ENCODE measurements at places on chromosomes 3 and 15.

- DNase-seq: no peak
These were observed 467.7 kb downstream of the GABRG3 start for GRCh38 chr15:27438403-27439375.

DNA sequence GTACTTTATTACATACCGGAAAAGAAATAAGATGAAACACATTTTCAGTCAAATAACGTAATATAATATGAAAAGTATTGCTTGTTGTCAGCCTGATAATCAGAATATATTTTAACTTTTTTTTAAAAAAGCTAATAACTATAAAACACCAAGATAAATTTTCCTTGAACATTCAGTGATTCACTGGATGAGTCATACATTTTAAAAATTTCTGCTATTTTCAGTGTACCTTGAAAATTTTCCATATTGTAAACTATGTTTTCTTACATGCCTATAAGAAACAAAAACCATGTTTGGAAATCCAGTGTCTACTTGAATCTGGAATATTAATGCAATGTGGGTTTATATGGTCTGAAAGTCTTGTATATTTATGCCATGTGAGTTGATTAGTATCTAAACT lies 36.3 kb upstream of the MEIS2 start:
- DNase-seq: peak; percentile 19

GRCh38 chr3:53142986-53143385 lies 12.8 kb upstream of the RFT1 start:
- DNase-seq: no peak

- no peak for DNase-seq
These were observed 353.1 kb upstream of the BCHE start for GRCh38 chr3:166190360-166190759.

GRCh38 chr15:76972389-76973361 lies 22.3 kb upstream of the PSTPIP1 start:
- DNase-seq: no peak

DNA sequence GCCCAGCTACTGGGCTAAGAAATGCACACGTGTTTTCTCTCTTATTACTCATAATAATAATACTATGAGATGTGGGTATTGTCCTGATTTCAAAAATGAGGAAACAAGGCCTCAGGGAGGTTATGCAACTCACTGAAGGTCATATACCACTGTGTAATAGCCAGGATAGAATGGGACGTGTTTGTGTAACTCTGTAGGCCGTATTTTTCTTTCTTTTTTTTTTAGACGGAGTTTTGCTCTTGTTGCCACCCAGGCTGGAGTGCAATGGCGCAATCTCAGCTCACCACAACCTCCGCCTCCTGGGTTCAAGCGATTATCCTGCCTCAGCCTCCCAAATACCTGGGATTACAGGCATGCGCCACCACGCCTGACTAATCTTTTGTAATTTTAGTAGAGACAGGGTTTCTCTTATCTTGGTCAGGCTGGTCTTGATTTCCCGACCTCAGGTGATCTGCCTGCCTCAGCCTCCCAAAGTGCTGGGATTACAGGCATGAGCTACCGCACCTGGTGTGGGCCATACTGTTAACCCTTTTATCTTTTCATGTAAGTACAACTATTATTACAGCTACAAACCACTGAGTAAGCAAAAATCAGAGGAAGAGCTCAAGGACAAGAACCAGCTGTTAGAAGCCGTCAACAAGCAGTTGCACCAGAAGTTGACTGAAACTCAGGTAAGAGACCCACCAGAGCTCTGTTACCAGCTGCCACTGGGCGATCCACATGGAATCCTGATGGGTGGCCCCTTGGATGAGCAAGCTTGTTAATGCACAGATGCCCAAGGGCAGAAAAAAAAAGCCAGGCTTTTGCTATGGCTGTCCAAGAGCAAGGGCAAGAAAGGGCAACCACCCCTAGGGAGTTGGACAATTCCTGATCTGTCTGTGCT lies 6.7 kb downstream of the KNSTRN start:
- DNase-seq: no peak

GRCh38 chr3:126516152-126516935 lies 1.2 kb downstream of the UROC1 start:
- no peak for DNase-seq

DNA sequence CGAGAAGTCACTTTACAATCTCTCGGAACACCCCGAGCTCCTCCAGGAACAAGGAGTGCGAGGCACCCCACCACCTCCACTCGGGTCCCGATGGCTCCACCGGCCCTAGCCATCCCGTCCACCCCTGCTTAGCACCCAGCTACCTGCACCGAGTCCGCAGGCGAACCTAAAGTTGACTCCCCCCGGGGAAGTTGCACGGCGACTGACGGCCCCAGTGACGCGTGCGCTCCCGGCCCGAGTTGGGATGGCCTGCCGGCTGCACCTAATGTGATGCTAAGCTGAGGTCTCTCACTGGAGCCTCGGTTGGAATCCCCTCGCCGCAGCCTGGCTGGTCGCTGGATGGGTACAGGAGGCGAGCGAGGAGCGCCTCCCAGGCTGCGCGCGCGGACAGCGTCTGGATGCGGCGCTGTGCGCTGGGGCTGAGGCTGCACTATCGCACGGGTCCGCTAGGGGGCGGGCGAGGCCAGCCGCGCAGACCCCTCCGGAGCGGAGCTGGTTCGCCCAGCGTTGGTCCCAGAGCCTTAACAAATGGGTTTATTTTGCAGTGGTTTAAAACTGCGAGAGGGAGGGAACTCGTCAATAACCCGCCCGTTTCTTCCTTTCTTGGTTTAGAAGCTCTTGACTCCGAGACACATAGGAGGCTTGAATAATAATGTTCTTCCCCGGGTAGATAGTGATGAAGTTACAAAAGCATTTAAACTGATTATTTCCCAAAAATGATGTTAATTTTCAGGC lies at the start of gene OXTR:
TSS of gene OXTR (minus strand) at position 526 of the 735 bp plus-strand sequence. CDS start 1,426 bp downstream, outside the sequence.
- DNase-seq: peak; percentile 95

Measured in EH (cell line).